ENCODE measurements at places on chromosomes 6 and 20. TPM values are rescaled to one million over a fixed set of nuclear protein-coding genes. Genes with fewer than 3 reads are reported as not detected.

The ZSCAN23 gene
- 0.76 TPM for polyA plus RNA-seq

The MAFB gene
- polyA plus RNA-seq = not detected

The PCIF1 gene
- 78.7 TPM for polyA plus RNA-seq

The ZC2HC1B gene
- not detected for polyA plus RNA-seq

The HUS1B gene
- 0.58 TPM for polyA plus RNA-seq

The FITM2 gene
- 0.72 TPM for polyA plus RNA-seq

The LINC00237 gene
- not detected for polyA plus RNA-seq

The OLIG3 gene
- polyA plus RNA-seq = not detected

The RNF39 gene
- polyA plus RNA-seq = not detected

The BFSP1 gene
- not detected for polyA plus RNA-seq

The ABCC10 gene
- polyA plus RNA-seq = 9.6 TPM

The NR2E1 gene
- not detected for polyA plus RNA-seq

The FAM209B gene
- polyA plus RNA-seq = not detected

The RIPOR3 gene
- polyA plus RNA-seq = 2.4 TPM

DNA sequence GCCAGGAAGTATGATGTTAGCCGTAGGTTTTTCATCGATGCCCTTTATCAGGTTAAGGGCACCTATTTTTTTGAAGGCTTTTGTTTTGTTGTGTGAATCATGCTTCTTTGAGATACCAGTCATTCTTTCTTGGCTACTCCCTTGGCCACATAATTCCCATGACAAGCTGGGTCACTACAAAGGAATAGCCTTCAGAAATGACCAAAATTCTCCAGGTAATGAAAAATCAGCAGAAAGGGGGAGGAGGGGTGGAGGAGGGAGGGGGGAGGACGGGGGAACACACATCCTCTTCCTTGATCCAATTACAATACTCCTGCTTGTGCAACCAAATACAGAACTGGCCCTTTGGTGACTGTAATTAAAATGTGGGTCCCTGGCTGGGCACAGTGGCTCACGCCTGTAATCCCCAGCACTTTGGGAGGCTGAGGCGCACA, 21.7 kb upstream of the TGM2 start:
- DNase-seq = no peak

GRCh38 chr20:58892932-58893224, 40.4 kb downstream of the GNAS start:
- no peak for DNase-seq

- DNase-seq = no peak
Observed at GRCh38 chr6:136593748-136594490, 43.7 kb upstream of the MAP7 start.

DNA sequence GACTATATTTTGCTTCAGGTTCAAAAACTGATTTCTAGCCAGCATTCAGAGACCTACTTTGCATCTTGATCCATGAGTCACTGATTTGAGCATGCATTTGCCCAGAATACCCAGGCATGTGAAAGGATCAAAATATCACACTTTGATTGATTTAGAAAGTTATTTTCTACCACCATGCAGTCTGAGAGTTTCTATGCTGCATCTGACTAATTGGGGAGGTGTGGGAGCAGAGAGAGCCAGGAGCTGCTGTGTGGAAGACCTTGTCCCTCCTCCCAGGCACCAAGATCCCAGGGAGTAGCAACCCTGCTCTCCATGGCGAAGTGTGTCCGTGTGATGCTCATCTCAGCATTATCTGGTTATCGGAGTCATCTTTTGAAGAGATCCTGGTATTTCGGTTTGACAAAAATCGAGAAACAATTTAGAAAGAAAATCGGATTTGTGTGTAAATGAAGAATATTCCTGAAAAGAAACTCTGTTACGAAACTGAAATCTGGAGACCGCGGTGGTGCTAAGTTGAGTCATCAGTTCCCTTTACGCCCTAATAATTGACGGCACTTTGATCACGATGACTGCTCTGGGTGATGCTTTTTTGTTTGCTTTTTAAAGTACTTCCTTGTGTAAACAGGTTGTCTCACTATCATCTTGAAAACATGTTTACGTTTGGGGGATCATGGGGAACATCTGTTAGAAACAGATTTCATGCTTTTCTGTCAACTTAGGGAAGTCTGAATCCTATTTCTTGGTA, 193.4 kb downstream of the BACH2 start:
- DNase-seq = no peak

- DNase-seq = no peak
Observed at GRCh38 chr6:82968708-82969107, 96.9 kb downstream of the UBE3D start.

GRCh38 chr20:44091026-44091425, 96.0 kb downstream of the JPH2 start:
- DNase-seq = no peak

GRCh38 chr6:72703093-72703492, 81.2 kb downstream of the KCNQ5 start:
- DNase-seq = no peak

- no peak for DNase-seq
Observed at GRCh38 chr6:114342826-114343781, at the start of gene HS3ST5. Gene HS3ST5 (minus strand): TSS chr6:114343023. CDS start chr6:114062845, 280,178 bp downstream.

DNA sequence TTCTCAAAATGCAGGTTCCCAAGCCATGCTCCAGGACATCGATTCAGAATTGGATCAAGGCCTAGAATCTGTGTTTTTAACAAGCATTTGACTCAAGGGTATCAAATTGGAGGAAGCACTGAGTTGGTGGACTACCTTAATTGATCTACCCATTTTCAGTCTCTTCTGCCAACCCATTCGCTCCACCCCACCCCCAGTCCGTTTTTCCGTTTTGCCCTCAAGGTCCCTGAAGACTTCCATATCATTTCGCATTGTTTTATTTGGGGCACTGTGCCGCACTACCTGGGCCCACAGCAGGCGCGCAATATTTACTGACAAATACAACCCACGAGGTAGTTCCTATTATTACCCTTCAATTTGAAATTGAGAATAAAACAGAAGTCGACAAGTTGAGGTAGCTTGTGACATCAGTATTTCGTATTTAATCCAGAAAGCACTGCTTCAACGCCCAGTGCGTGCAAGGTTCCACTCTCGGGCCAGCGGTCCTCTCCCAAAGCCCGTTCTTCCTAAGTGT, 557 bp upstream of the DHX35 start:
- no peak for DNase-seq

DNA sequence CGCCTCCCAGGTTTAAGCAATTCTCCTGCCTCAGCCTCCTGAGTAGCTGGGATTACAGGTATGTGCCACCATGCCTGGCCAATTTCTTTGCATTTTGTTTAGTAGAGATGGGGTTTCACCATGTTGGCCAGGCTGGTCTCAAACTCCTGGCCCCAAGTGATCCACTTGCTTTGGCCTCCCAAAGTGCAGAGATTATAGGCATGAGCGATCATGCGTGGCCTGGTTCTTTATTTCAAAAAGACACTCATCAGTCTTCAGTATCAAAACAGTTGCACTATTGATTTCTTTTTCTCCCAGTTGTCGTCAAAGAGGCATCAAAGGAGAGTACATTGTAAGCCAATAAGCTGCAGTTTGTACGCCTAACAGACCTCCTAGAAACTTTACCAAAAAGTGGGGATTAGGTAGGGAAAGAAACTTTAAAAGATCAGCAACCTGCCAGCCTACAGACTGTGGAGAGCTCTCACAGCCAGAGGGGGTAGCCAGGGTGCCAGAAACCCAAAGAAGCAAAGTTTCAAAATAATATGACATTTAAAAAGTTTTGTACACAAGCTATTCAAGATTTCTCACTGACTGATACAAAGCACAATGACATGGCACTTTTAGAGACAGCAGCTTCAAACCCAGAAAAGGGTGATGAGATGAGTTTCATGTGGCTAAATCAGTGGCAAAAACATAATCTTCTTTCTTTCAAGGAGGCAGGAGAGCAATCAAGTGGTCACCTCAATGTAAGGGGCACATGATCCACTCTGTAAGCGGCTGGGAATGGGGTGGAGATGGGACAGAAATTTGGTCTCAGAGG, 83.0 kb upstream of the RALY start:
- no peak for DNase-seq

- DNase-seq = no peak
Observed at GRCh38 chr20:17859002-17859615, 109.5 kb downstream of the SNX5 start.

DNA sequence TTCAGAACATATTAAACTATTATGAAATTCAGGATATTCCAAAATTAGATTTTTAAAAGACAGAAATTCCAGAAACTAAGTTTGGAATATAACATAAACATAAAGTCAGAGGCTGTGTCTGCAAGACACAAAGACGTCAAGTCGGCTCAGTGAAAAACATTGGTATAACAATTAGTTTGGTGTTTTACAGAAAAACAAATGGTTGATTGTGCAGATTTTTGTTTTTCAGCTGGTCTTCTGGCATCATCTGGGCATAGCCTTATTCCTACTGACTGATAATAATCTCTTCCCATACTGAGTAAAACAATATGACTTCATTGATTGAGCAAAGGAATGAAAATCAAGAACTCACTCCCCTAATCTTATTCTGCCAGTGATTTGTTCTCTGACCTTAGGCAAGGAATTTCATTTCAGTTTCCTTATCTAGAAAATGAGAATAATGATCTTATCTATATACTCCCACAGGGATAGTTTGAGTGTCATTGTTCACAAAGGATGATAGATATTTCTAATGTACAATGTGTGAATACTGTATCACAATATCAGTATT, 84.3 kb downstream of the FRK start:
- no peak for DNase-seq

- DNase-seq = peak; percentile 26
Observed at GRCh38 chr6:148758492-148758891, 11.7 kb downstream of the UST start.

DNA sequence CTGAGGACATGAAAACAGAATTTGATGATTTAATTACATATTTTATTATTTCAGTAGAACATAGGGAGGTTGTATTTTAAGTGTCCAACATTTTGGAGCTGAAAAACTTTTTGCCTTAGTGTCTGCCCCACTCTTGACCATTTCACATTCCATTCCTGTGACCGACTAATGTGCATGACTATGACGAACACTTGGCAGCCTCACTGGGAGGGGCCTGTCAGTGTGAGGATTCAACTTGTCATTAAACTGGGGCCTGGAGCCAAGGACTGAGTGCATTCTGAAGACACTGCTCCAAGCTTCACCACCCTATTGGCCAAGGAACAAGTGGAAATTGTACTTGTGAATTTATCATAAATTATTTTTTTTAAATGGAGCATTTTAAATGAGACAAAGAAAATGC, 661.3 kb downstream of the BCKDHB start:
- no peak for DNase-seq

DNA sequence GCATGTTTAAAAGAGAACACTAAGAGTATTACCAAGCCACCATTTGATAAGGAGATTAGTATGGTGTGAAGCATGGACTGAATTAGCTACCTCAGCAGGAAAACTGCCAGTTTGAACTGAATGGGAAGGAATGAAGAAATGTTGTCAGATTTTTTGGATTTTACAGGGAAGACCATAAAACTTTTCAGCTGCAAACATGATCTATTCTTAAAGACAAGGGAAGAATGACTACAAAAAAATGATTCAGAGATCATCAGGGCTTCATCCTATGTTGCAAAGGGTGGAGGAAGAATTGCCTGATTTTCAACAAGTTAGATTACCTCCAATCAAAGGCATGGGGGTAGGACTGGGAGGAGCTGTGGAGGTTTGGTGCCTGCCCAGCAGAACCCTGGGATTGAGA, 49.3 kb upstream of the MTRF1L start:
- DNase-seq = no peak

DNA sequence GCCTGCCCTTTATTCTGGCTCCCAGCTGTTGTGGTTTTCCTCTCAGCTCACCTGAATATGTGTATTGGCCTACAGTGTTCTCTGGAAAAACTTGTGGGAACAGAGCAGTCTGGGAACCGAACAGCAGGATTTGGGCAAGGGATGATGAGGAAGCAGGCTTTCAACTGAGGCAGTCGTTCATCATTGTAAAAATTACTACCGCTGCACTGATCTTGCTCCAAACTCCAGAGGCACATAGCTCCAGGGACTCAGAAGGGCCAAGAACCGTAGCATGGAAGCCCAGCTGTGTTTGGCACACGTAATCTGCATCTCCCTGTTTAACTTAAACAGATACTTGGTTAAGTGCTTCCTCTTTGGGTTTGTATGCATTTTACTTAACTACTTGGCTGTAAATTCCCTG, 48.3 kb upstream of the EEF1A1 start:
- DNase-seq = no peak

GRCh38 chr20:38395165-38395564, 40.0 kb downstream of the SNHG17 start:
- DNase-seq = no peak

DNA sequence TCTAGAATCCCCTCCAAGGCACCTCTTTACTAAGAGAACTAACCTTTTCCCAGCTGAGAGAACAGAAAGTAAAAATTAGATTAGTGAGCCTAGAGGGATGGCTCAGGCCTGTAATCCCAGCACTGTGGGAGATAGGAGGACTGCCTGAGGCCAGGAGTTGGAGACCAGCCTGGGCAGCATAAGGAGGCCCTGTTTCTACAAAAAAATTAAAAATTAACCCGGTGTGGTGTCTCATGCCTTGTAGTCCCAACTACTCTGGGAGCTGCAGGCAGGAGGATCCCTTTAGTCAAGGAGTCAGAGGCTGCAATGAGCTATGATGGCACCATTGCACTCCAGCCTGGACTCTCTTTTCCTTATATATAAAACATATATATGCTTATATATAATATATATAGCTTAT, 5.5 kb upstream of the OOEP start:
- no peak for DNase-seq

DNA sequence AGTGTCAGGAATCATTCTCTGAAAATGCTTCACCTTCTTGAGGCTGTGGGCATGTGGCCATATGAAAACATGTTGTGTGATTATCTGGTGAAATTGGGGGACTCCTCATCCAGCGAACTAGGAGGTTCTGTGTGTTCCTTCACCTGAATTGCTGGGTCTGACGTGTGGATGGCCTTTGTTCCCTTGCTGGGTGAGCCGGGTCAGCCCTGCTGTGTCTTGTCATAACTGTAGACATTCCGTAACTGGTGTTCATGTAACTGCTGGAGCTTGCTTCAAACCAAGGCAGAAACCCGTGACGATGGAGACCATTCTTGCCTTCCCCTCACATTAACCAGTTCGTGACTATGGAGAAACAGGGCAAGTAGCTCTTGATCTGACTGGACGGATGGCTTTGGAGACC, 123.5 kb downstream of the GMPR start:
- DNase-seq = no peak

DNA sequence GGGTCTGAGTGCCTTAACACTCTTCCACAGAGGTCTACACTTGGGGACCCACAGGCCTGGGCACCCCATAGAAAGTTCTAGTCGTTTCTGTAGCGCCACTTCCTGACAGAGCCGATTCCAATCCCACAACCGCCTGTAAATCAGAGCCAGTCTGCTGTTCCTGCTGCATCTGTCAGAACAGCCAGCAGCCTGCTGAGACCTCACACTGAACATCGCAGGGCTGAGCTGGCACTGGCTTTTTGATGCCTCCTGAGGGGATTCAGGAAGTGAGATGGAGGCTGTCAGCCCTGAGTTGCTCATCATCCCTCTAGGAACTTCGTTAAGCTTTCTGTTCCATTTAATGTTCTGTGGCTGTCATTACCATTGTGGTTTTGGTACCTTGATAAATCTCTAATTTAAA, 48.9 kb downstream of the DCBLD1 start:
- DNase-seq = no peak

- DNase-seq = no peak
Observed at GRCh38 chr20:57908704-57909630, 199.2 kb upstream of the PMEPA1 start.

GRCh38 chr6:132298344-132298949, 102.8 kb downstream of the MOXD1 start:
- peak; percentile 16 for DNase-seq

GRCh38 chr6:165439928-165440554, 130.6 kb upstream of the C6orf118 start:
- no peak for DNase-seq
